ENCODE measurements at places on chromosomes 1 and 21.

DNA sequence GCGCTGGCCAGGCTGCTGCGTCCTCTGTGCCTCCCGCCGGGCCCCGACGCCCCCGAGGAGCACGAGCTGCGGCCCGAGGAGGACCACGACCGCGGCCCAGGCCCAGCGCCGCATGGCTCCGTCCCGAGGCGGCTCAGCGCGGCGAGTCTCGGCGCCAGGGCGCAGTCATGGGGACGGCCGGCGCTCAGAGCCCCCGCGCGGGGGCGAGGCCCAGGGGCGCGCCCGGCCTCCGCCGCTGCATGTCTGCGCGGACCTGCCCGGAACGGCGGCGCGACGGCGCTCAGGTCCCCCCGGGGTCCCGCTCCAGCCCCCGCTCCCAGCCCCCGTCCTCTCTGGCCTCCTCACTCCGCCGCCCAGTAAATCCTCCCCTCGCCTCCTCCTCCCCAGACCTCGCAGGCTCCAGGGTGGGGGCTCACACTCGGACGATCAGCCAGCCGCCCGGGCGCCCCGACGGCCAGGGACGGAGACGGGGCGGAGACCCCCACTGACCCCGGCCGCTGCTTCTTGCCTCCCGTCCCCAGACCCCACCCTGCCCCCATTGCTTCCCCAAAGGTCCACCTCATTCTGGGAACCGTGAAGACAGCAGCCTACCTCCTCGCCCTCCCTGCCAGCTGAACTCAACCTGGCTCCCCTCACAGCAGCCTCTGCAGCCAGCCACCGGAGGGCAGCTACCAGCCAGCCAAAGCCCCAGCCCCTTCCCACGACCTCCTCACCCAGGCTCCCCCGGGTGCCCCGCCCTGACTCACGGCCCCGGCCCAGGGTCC lies at the start of gene C1QTNF12:
C1QTNF12 (minus strand) TSS at position 146 of the 764 bp plus-strand sequence; CDS start at position 114, 32 bp downstream.
- DNase-seq, result no peak

GRCh38 chr1:159839116-159839849 lies 12.6 kb downstream of the SLAMF8 start:
- DNase-seq, result no peak

GRCh38 chr1:79133774-79134364 lies 127.3 kb upstream of the ADGRL4 start:
- no peak for DNase-seq

DNA sequence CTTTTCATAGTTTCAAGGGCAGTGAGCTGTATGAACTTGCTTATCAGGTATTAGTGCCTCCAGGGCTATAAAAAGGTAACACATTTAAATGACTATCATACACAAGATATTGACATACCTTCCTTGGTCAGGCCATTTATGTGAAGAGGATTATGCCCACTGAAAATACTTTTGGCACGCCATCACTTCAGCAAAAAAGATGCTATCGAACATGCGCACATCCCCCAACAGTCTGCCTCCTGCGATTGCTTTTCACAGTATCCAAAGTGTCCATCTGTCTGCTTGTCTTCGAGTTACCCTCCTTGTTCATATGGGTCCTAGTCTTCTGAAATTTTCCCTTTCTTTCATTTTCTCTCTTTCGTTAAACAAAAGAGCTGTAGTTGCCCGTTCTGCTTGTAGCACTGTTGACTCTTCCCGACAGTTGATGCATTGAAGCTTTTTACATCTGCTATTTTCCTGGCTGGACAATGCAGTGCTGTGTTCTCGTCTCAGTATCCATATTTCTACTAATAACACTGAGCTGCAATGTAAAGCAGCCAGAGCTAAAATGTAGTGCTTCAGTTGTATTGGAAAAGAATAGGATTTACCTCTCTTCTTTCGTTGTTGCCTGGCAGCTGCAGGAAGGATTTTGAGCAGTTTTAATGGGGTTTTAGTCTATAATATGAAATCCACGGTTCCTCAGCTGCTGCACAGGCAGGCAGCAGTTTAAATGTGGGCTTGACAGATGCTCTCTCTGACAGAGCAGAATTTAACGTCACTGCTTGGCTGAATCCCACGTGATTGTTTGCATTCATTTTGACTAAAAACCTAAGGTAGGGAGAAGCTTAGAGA lies at the start of gene B3GALT2:
B3GALT2 (minus strand) TSS at position 713 of the 831 bp plus-strand sequence. CDS start 5,051 bp downstream, outside the sequence.
- no peak for DNase-seq

GRCh38 chr1:230230948-230231773 lies 164.1 kb downstream of the GALNT2 start:
- no peak for DNase-seq

GRCh38 chr1:177964336-177964735 lies 5.5 kb downstream of the SEC16B start:
- no peak for DNase-seq

GRCh38 chr1:162541619-162542141 lies 19.8 kb upstream of the UAP1 start:
- DNase-seq, result no peak

DNA sequence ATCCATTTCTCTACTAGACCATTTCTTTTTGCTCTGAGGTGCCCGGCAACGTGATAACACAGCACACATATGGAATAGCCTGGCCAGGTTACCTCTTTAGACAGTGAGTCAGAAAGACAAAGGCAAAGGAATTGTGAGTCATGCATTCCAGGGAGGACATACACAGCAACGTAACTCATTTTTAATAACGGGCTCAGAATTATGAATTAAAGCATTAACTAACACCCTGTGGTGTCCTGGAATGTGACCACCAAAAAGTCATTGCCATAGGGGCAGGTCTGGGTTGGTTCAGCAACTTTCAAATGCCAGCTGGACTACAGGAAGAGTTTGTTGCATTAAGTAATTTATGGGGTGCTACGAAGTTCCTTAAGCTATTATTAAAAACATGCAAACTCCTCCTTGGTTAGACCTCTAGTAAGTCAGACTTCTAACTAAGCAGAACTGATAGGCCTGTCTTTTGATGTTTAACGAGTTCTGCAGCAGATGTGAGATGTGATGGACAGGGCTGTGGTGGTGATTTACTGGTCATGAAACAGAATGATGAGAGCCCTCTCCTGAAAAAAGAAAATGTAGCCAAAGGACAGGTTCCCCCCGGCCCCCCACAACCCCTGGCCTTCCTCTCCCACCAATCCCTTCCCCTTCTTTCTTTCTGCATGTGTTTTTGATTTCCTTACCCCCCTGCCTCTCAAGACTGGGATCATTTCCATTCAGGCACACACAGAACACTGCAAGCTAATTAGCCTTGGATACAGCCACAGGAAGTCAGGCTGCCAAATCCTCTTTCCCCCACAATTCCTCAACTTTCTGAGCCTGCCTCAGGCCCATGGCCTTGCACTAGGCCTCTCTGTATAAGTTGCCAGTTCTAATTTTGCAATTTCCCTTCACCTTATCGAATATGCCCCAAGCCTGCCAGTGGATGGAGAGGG lies 88.9 kb upstream of the HAO2 start:
- DNase-seq, result peak; percentile 25

- DNase-seq, result no peak
Observed at GRCh38 chr1:218436346-218436745, 91.2 kb downstream of the TGFB2 start.

DNA sequence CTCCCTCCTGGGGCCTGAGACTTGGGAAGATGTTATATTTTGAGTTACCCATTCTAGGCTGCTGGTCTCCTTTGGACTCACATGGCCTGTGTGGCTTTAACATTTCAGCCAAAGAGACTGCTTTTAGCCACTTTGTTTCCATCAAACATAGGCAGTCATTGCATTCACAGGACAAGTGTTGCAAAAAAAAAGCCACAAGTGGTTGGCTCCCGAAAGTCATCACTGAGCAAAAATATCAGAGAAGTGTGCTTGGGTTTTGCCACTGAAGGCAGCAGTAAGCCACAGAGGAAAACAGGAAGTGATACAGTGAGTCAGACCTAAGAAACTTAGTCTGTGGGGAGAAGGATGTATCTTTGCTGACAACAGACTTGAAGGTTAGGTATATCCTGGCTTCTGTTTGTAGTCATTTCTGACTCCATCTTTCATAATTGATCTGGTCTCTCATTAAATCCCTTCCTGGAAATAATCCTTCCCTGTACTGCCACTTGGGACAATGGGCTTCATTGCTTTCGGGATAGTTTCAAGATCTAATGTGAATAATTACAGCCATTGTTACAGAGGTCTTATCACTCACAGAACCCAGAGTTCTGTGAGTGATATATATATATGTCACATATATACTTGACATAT lies 80.9 kb downstream of the COLGALT2 start:
- peak; percentile 32 for DNase-seq

GRCh38 chr21:36887963-36888362 lies 78.5 kb downstream of the HLCS start:
- DNase-seq, result no peak

DNA sequence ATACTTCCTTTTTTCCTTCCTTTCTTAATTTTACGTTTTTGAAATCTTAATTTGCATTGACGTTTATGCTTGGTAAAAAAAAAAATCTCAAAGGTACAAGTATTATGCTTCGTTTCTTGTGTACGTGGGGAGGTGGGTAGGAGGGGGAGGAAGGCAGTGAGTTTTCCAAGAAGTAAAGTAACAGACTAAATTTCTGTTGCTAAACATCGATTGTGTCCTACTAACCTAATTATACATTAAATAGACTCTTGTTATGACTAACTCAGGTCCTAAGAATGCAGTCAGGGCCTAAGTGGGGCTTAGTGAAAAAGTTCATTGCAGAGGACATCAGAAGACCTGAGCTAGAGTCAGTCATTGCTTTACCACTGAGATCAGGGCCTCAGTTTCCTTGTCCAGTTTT lies 17.5 kb downstream of the NEK7 start:
- no peak for DNase-seq

DNA sequence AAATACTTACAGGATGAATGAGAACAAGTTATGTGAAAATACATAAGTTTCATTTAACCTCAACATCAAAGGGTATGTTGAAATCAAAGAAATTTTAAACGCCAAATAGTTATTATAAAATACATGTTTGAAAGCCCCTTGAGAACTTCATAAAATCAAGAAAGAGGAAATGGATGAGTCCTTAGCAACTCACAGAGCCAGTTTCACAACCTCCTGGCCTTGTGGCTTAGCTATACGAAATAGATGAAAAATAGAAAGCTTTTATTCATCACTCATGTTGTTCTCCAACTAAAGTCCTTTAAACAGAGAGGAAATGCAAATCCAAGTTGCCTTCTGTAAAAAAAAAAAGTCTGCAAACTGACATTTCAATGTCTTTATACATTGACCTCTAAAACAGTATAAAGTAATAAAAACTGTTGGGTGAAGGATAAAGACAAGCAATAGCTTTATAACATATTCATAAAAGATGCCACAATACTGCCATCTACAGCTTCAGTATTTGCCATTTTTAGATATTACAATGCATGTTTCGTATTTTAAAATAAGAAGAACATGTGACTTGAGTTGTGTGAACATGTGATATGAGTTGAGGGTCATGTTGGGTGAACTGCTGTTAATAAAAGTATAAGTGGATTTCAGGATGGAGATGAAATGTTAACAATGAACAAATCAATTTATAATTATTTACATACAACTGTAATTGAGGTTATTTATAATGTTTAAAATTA lies 847.8 kb downstream of the MRPL39 start:
- DNase-seq, result no peak

DNA sequence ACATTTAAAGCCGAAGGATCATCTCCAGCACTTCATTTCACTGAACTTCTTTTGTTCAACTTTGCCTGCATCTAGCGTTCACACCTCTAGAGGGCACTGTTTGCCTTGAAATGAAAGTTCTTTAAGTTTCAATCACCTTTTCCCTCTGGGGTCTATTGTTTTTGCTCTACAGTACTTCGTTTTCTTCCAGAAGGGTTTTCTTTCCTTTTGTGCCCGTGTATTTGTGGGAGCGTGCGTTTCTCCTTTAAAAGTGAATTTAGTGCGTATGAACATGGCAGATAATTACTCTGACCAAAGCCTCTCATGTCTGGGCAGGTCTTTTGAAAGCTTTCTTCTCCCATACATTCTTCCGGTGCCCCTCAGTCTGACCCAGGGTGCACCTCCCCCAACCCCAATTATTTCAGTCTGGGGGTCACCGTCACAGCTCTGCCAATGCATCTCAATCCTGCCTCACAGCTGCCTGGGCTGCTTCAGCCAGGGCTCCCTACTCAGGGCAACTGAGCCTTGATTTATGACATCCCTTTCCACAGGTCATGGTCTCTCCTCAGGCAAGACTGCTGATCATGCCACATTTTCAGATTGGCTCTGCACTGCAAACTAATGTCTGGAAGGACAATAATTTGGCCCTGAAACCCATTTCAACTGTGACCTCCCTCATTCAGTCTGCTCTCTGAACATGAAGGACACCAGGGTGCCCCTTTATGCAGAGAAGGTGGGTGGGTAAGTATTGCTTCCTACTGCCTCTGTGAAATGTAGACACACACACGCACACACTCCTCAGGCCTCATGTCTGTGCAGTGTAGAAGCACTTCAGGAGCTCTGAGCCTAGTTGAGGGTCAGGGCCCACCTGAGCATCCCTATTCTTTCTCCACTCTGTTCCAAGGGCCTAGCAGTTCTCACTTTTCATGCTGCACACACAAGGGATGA lies 88.6 kb downstream of the NUF2 start:
- DNase-seq, result peak; percentile 15

DNA sequence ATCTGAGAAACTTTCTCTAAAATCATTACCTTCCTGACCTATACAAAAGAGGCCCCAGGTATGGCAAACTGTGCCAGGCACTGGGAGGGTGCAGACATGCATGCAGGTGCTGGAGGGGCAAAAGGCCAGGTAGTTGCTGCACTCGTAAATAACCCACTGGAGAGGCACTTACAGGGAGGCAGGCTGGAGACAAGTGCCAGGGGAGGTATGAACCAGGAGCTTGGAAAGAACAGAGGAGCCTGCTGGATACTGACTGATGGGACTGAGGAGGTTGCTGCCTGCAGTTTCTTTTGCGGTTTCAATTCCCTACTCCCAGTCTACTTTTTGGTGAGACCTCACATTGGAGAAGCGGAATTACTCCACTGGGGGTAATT lies 113.9 kb downstream of the DSCAM start:
- no peak for DNase-seq

GRCh38 chr1:39933956-39934941 lies 20.7 kb upstream of the MFSD2A start:
- DNase-seq, result peak; percentile 97

GRCh38 chr21:33301632-33302002 lies 23.2 kb upstream of the IFNAR1 start:
- no peak for DNase-seq

DNA sequence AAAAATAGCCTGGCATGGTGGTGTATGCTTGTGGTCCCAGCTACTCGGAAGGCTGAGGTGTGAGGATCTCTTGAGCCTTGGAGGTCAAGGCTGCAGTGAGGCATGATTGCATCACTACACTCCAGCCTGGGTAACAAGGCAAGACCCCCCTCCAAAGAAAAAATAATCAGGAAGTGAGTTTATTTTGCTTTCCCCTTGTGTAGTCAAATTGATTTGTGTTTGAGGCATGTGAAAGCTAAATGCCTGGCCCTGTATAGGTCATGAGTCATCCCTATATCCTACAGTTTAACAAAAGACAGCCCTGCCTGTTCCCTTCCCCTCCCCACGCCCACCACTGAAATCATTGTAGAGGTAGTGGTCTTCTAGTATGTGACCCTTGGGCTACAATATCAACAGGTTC lies 241.4 kb upstream of the JUN start:
- no peak for DNase-seq

- DNase-seq, result no peak
Observed at GRCh38 chr1:1872329-1872994, 18.4 kb downstream of the GNB1 start.

GRCh38 chr1:3293563-3294080 lies 160.8 kb upstream of the ARHGEF16 start:
- DNase-seq, result no peak
